Neuronal stem cell (in vitro differentiated cells): ENCODE measurements at places on chromosomes 7 and 10.

DNA sequence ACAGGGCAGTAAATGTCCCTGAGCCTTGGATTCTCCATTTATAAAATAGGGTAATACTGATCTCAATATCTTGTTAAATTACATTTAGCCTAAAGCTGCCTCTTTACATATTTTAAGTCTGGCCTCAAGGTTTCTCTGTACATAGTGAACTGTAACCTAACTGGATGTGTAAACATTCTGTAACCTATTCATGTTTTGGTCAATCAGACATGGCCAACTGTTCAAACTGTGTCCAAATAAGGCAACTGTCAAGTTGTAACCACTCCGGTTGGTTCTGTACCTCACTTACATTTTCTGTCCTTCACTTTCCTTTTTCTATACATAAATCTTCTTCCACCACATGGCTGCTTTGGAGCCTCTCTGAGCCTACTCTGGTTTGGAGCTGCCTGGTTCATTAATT is 107.1 kb upstream of the ITGB1 start:
- no peak for DNase-seq

- DNase-seq: no peak
Measured at GRCh38 chr7:110421490-110422241, 669.3 kb upstream of the LRRN3 start.

- DNase-seq: no peak
Measured at GRCh38 chr10:43228783-43229207, 38.1 kb downstream of the RASGEF1A start.

DNA sequence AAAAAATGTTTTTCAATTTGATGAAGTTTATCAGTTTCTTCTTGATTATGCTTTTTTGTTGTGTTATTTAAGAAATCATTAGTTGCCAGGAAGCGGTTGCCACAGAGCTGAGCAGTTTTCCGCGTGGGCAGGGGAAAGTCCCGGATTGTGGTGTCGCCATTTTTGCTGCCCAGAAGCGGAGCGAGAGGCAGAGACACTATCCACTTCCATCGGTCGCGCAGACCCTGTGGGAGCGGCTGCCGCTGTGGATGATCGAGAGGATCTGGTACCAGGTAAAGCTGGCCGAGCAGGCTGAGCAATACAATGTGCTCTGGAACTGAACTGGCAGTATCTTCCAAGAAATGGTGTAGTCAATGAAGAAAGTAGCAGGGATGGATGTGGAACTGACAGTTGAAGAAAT is 119.8 kb downstream of the ZNF736 start:
- no peak for DNase-seq

- DNase-seq: no peak
Measured at GRCh38 chr10:108490944-108491343, 1326.4 kb upstream of the SORCS1 start.

GRCh38 chr10:70827086-70827757 is 11.5 kb downstream of the SGPL1 start:
- DNase-seq: no peak

DNA sequence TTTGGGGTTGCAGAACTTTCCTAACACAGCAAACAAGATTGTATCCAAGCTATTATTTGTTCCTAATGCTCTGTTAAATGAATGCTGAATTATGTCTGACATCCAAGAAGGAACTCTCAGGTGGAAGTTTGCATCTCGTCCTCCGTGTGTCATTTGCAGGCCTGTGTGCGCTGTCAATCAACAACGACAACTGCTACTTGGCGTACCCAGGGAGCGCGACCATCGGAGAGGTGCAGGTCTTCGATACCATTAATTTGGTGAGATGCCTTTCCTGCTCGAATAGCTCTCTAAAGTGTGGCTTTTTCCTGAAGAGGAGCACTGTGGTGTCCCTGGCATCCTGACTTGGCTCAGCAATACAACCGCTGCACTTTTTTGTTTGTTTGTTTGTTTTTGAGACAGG is 26.9 kb downstream of the WIPI2 start:
- no peak for DNase-seq

GRCh38 chr10:128322950-128323349 is 196.7 kb upstream of the MKI67 start:
- DNase-seq: no peak

- DNase-seq: no peak
Measured at GRCh38 chr7:17239683-17240521, 58.5 kb upstream of the AHR start.

GRCh38 chr10:112027731-112028280 is 155.8 kb downstream of the GPAM start:
- DNase-seq: no peak

DNA sequence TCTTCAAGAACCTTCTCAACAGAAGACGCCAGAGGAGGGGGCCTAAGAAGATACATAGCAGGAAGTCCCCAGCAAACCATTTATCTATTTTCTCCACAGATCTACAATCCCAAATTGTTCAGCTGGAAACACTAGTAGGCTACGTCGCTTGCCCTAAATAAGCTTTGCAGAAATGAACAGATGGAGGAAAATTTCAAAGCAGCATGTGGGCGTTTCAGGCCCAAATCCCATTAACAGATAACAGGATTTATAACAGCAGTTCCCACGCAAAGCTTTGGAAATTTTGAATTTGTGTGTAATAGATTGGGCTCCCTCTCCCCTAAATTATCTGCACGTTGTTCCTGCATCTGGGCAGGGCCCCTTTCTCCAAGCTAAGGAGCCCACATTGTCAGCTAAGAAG is 60.6 kb upstream of the FRMD4A start:
- DNase-seq: no peak

- DNase-seq: no peak
Measured at GRCh38 chr10:46285966-46286620, 704 bp upstream of the ANTXRL start.

- no peak for DNase-seq
Measured at GRCh38 chr7:26865094-26865388, 651 bp upstream of the SKAP2 start.

GRCh38 chr7:99752356-99752755 is 17.4 kb upstream of the CYP3A7 start:
- no peak for DNase-seq

- DNase-seq: no peak
Measured at GRCh38 chr10:74919671-74920070, 93.3 kb downstream of the KAT6B start.

DNA sequence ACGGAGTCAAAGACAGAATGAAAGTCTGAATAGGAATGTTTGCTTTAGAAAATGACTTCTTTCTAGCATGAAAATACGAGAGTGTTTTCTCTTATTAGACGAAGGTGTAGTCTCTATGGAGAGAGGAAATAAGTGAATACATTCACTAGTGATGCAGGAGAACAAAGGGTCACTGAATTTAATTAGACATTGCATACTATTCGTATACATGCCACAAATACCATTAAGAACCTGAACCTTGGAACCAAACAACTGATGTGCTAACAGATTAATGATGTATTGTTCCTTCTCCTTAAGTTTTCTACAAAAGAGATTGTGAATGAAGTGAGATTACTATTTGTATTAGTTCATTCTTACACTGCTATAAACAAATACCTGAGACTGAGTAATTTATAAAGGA is 10.3 kb downstream of the THAP5 start:
- DNase-seq: no peak

DNA sequence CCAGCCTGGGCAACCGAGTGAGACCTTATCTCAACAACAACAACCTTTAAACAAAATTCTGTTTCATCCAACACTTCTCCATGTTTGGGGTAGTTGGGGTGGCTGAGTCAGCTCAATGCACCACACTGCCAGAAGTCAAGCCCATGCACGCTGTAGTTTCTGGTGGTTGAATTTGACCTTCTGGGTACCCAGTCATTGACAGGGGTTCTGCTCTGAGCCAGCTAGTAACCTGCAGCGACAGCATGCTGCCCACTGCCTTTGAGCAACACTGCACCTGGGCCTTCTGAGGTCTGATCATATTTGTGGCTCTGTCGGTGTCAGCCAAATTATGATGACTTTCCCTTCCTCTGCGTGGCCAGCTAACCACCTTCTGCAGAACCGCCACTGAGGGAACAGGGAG is 84.6 kb upstream of the ZNF438 start:
- DNase-seq: no peak

- peak; percentile 31 for DNase-seq
Measured at GRCh38 chr7:44145479-44145968, 4.4 kb upstream of the MYL7 start.

DNA sequence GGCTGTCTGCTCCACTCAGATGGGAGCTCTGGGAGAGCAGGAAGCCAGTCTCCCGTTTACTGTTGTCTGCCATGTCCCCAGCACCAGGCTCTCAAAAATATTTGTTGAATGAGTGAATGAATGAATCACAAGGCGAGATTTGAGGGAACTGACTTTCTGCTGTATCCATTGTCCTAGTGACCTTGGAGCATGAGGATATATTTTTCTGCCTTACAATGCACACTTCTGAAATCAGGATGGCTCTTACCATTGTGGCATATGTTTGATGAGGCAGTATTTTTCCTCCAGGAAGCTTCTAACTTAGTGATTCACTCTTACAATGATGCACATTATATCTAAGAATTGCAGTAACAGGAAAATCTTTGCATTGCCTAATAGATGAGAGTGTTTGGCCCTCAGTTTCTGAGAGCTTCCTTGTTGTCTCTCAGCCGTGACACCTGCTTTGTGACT is 136.4 kb downstream of the RPS24 start:
- DNase-seq: no peak

DNA sequence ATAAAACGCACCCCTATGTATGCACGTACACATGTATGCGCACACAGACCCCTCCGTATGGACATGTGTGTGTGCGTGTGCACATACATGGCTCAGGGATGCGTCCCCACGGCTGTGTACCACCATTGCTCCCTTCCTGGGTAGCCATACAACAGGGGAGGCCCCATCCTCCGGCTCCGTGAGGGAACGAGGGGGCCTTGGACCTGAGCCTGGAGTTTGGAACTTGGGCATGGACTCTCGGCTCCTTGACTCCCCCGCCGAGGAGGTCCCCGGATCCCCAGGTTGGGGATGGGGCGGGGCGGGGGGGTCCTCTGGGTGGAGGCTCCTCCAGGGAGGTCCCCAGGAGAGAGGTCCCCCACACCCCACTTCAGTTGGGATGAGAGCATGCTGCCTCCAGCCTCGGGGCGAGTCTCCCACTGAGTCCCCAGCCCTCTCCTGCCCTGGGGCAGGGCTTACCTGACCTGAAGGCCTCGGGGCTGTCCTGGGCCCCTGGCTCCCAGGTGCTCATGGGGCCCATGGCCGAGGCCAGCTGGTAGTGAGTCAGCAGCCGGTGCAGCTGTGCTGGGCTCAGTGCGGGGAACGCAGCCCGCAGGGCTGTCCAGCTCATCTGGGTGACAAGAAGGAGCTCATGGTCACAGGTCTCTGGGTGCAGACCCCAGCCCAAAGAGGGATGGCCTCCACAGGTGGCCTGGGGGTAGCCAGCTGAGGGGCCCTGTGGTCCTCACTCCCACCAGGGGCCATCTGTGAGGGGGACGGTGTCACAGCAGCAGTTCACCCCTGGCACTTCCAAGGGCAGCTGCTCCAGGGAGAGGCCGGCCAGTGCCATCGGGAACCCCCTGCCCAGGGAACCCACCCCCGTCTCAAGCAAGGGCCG is 29.9 kb downstream of the AP5Z1 start:
- no peak for DNase-seq

DNA sequence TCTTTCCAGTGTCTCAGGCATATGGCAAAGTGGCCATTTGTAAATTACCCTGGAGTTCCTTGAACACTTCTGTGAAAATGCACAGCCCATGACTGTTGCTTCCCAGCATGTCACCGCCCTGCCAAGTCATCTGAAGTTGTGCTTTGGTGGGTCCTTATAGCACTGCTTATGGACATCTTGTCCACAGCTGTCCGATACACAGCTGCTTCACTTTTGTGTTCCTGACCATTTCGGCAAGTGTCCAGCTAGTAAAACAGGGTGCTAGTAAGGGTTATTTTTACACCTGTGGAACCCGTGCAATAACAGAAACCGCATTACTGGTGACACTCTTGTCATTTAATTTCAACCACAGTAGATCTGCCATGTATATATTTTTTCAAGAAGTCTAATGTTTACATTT is 29.7 kb downstream of the PIP4K2A start:
- no peak for DNase-seq

DNA sequence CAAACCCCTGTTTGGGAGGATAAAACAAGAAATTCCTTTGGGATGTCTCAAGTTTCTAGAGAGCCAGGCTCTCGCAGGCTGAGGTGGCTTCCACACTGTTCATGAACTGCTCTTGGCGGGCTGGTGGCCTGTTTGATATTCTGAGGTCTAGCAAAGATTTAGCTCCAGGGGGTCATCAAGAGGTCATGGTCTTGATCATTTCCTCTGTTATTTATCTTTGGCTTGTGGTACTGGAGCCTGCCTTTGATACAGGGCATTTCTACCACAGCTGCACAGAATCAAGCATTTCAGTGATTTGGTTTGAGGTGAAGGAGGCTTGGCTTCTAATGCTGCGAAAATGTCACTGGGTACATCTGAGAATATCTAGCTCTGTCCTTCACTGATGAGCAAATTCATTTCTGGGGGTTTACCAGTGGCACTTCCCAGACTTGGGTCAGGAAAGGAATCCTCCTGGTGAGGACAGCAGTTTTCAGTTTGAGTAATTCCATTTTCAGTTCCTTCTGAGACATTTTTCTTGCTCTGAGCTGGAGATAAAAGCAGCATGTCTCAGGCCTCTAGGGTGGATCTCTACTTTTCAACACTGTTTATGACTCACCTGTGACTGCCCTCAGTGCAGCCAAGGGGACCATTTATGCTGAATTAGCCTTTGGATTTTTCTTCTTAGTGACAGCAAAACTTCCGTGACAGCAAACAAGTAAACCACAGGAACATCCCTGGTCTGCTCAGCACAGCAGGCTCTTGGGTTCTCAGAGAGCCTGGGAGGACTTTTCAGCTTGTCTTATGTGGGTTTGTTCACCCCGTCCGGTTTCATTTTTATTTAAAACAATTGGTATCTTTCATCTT is 312.0 kb downstream of the RNLS start:
- no peak for DNase-seq

GRCh38 chr10:5533098-5533731 is 8.5 kb downstream of the CALML3 start:
- DNase-seq: no peak

DNA sequence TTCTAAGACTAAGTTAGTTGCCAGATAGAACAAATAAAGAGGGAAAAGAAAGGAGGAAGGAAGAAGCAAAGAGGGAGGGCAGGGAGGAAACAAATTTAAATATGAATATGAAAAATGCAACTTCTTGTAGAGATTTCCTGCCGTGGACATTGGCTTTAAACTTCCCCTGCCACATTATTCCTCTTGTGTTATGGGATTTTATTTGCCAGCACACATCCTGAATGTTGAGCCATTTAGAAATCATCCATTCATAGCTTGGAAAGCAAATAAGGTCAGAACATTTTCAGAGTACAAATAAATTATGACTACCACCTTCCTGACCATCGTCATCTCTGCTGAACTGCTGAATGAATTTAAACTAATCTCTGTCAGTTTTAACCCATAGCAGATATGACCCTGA is 911.9 kb upstream of the LRRN3 start:
- DNase-seq: no peak

GRCh38 chr10:30454744-30455510 is 20.9 kb downstream of the MAP3K8 start:
- no peak for DNase-seq

DNA sequence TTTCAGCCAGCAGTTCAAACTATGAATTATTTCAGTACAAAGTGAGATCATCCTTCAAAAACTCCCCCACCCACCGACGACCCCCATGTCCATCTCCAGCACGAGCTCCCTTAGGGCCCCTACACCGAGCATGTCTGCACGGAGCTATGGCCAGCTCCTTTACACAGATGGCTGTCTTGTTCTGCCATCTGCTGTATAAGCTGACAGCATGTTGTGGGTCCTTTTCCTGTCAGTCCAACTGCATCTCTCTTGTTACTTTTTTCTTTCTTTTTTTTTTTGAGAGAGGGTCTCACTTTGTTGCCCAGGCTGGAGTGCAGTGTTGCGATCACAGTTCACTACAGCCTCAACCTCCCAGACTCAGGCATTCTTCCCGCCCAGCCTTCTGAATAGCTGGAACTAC is 21.6 kb downstream of the NPC1L1 start:
- DNase-seq: no peak
